Stimulated activated CD8-positive, alpha-beta memory T cell treated with anti-CD3 and anti-CD28 coated beads, Interleukin-2, amount 100 ng/mL, for 48 hours (primary cell): ENCODE measurements at places on chromosomes 2 and 18.
A peak's percentile ranks its signal among the peaks of the same experiment; 100 is the strongest.

DNA sequence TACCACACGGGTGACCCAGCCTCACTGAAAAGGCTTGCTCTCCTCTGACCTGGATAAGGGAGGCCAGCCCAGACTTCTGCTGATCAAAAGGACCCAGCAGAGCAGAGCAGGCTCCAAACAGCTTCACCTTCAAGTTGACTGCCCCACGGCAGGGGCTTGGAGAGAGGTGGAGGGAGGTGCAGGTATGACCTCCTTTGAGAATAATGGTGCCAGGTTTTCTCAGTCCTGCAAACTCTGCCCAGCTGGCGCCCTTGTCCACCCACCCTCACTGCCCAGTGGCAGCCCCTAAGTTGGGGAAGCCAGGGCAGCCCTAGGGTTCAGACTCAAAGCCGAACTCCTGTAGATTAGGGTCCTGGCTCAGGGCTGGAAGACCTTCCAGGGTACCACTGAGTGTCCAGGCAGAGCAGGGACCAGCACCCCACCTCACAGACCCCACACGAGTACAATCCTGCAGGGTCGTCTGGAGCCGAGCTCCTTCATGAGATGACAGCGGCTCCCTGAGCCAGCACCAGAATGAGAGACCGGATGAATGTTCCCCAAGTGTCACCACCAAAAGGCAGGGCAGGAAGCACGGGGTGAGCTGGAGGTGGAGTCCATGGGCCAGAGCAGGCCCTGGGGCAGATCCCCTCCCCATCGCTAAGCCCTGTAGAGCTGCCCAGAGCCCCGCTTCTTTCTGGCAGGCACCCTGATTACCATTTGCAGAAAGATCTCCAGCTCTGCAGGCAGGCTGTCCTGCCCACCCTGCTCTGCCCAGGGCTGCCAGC is 3.6 kb upstream of the GPC1 start:
- DNase-seq, result no peak

DNA sequence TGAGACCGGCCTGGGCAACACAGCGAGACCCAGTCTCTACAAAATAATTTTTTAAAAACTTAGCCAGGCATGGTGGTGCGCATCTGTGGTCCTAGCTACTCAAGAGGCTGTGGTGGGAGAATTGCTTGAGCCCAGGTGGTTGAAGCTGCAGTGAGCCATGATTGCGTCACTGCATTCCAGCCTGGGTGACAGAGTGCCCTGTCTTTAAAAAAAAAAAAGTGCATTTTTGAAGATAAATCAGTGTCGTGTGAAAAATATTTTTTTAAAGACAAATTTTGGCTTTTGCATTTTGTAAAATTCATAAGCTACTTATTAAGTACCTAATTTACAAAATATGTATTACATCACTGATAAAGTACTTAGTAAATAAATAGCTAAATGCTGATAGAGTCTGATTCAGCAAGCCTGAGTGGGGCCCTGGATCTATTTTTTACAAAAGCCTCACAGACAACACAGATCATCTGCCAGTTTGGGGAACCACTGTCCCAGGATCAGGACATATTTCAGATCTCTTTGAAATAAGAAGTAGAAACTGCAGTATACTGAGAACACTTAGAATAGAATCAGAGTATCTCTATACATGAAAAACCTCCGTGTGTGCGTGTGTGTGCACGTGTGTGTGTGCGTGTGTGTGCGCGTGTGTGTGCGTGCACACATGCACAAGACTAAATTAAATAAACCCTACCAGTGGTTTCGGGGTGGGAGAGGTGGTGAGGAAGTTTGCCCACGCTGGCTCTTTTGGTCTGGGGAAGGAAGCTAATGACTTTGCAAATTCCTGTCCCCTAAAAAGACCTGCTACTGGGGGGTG is 61.6 kb downstream of the AAK1 start:
- DNase-seq, result no peak

GRCh38 chr2:133331436-133331835 is 236.8 kb downstream of the NCKAP5 start:
- DNase-seq, result no peak

DNA sequence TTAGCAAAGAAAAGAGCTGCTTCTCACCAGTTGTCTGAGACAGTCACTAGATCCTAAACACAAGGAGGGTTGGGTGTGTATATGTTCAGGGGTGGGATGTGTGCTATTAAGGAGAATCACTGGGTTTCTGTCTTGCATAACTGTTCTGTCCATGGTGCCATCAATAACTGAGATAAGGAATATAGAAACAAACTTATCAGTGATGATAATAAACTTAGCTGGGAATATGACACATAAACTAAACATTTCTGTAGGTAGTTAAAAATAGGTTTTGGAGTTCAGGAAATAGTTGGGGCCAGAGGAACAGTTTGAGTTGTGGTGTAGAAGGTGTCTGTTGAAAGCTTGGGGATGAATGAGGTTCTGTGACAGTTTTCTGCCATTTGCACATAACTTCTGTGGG is 17.4 kb downstream of the NAPG start:
- DNase-seq, result no peak

DNA sequence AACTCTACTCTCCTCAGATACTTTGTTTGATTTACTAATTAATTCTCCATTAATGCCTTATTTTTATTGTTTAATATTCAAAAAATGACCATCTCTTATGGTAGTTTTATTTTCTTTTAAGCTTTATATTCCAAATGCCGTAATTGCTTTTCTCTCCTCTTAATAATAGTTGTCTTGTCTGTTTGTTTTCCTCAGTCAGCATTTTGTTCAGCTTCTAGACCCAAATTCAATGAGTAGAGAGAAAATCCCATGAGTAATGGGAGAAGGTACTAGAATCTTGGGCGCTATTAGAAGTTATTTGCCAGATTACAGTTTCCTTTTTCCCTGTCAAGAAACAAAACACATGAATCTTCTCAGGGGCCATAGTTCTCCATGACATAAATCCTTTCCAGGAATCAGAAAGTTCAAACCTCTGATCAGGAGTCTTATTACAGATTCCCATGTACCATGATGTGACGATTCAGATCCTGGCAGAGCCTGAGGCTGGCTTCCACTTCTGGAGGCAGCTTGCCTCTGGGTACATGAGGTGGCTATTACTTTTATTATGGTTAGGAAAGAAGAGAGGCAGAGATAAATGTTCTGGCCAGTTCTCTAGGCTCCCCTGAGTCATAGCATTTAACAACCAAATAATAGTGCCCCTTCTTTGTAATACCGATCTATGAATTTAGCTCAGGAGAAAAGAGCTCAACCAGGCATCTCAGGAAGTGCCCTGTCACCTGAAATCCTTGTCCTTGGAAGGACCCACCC is 485.1 kb upstream of the SETBP1 start:
- DNase-seq, result no peak

- no peak for DNase-seq
Measured at GRCh38 chr2:173706936-173707335, 258.2 kb downstream of the SP3 start.

GRCh38 chr2:73981081-73982001 is 3.4 kb upstream of the TET3 start:
- peak; percentile 42 for DNase-seq

DNA sequence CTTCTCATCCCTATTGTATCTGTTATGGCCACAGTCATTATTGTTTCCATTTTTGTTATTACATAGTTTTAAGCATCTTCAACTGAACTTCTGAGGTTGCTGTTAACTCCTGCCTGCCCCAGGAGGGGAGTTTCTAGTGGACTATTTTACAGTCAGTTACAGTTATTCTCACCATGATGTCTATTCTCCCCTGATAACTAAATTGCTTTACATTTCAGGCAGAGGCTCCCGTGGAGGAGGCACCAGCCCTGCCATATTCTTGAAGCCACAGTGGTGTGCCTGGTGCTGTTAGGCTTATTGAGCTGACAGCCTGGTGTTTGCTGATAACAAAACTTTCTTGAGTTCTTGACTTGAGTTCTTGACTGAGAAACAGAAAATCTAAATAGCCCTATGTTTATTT is 256.4 kb downstream of the TFCP2L1 start:
- DNase-seq, result no peak

DNA sequence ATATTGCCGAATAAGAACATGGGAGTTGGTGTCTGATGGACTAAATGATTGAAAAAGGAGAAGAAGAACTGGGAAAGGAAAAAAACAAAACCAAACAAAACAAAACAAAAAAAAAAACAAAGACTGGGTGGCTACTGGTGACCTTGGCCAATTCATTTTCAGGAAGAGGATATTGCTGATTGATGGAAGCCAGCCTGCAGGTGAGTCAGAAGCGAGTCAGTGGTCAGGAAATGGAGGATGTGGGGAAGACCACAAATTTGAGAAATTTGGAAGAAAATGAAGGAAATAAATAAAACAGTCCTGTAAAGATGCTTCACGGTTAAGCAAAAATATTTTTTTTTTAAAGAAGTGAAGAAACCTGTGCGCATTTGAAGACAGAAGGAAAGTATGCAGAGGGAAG is 296.9 kb downstream of the ZNF521 start:
- no peak for DNase-seq

DNA sequence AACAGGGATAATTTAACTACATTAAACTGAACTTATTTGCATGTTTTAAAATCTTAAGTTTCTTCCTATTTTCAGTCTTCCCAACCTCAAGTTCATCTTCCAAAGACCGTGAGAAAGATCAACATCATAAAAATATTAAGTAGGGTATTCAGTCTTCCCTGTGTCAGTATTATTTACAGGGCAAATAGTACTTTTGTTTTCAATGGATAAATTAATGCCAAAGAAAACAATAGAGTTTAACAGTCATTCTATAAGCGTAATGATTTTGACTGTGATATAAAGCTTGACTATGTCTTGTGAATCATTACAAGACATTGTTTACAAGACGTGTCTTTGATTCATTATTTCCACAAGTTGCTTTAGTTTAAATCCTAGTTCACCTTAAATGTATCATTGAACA is 48.0 kb upstream of the NRXN1 start:
- no peak for DNase-seq

DNA sequence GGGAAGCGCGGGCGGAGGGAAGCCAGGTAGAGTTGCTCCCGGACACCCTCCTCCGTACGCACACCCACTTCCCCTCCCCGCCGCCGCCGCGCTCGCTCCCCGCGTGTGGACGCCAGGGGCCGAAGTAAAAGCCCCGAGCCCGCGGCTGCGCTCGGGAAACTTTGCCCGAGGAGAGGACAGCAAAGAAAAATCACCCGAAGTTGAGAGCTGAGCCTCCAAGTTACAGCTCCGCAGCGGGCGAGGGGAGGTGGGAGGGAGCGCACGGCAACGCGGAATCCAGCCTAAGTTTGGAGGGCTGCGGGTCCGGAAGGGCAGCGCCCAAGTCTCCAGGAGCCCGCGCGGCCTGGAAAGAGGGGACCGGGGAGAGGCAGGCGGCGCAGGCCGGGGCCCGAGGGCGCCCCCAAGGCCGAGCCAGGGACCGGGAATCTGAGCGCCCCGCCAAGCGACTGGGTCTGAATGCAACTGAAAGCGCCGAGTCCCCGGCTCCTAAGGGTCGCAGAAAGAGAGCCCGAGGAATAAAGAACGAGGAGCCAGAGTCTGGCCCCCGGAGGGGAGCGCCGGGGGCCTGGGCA is 706 bp upstream of the BCL11A start:
- DNase-seq, result no peak
